NCI-H1092 treated with DMSO at 0.1 percent for 48 hours (cell line): ENCODE measurements at places on chromosomes 16 and 17.

DNA sequence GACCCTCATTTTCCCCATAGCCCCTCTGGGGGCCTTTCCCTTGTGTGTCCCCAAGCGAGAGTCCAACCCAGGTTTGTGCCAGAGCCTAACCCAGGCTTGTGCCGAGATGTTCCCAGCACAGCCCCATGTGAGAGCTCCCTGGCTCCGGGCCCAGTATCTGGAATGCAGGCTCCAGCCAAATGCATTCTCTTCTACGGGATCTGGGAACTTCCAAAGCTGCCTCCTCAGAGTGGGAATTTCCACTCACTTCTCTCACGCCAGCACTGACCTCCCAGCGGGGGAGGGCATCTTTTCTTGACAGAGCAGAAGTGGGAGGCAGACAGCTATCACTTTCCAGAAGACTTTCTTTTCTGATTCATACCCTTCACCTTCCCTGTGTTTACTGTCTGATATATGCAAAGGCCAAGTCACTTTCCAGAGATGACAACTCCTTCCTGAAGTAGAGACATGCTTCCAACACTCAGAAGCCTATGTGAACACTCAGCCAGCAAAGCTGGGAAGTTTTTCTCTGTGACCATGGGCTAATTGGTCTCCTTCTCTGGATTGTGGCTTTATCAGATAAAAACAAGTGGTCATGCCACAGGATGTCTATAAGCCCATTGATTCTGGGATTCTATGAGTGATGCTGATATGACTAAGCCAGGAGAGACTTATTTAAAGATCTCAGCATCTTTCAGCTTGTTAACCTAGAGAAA lies 2.5 kb upstream of the CCL2 start:
- no peak for DNase-seq

- no peak for DNase-seq
Observed at GRCh38 chr16:75250809-75251279, 580 bp downstream of the BCAR1 start.

GRCh38 chr17:41171886-41172285 lies 3.9 kb upstream of the KRTAP4-3 start:
- DNase-seq, result no peak

- no peak for DNase-seq
Observed at GRCh38 chr17:43801844-43802243, 21.6 kb downstream of the CFAP97D1 start.

DNA sequence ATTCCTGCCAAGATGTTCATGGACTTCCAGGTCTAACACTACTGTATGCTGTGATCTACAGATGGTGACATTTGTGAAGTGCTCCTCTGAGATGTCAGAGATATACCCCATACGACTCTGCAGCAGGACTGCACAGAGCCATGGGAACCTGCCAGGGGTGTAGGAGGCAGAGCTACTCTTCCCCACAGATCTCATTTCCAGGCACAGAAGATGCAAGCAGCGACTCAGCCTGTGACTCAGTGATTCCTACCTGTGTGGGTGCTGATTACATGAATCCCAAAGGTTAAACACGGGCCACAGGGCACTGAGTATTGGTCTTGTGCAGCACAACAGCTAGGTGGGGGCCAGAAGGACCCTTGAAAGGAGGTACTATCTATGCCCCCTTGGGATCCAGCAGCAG lies 137.0 kb upstream of the SOX9 start:
- DNase-seq, result no peak
